Ureter (tissue), 1 donor: ENCODE measurements at places on chromosomes 16 and 17. TPM values are rescaled to one million over a fixed set of nuclear protein-coding genes. Genes with fewer than 3 reads are reported as not detected.

KCNJ2 gene
- 1.1 TPM for total RNA-seq

BORCS6 gene
- total RNA-seq: 7.1 TPM

ABCA10 gene
- 9.8 TPM for total RNA-seq

CCL1 gene
- not detected for total RNA-seq

CDRT15 gene
- not detected for total RNA-seq

GRCh38 chr17:9402590-9403199 lies 172.9 kb downstream of the STX8 start:
- no peak for DNase-seq

DNA sequence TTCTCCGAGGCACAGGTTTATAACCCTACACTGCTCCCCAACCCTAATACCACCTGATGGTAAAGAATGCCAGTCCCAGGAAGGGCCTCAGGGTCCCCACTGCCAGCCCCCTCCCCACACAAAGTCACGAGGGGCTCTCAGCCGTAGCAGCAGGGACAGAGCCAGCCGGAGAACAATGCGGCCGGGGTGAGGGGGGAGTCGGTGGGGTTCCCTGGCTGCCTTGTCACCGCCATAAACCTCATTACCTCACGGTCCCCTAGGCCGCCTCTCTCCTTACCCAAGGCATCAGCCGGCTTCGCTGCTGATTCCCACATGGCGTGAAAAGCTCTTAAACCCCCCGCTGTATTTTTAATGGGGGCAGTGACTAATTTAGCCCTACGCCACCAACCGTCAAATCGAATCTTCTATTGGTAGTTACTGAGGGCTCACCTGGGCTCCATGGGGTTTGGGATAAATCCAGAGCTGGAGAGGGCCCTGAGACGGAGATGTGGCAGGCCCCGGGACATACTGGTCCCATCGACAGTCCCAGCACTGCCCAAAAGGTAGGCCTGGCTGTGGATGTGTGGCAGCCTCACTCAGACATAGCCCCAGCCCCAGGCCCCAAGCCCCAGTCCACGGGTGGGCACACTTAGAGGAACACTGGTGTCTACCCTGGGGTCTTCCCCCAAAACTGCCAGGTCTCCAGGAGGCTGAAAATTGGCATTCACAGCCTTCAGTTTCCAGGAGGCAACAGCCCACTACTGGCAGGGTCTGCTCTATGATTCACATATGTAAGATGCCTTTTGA lies 115.3 kb downstream of the C16orf78 start:
- no peak for DNase-seq

DNA sequence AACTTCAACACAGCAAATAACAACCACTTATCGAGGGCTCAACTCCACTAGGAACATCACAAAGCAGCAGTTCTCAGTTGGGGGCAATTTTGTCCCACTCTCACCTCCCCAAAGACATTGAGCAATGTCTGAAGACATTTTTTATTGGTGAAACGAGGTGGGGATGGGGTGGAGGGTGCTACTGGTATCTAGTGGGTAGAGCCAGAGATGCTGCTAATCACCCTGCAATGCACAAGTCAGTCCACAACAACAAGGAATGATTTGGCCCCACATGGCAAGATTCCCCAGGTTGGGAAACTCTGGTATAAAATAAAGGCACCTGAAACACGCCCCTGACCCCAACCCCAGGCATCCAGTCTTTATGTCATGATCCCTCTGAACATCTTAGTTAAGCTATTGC lies 33.3 kb downstream of the TLE7 start:
- DNase-seq: no peak

DNA sequence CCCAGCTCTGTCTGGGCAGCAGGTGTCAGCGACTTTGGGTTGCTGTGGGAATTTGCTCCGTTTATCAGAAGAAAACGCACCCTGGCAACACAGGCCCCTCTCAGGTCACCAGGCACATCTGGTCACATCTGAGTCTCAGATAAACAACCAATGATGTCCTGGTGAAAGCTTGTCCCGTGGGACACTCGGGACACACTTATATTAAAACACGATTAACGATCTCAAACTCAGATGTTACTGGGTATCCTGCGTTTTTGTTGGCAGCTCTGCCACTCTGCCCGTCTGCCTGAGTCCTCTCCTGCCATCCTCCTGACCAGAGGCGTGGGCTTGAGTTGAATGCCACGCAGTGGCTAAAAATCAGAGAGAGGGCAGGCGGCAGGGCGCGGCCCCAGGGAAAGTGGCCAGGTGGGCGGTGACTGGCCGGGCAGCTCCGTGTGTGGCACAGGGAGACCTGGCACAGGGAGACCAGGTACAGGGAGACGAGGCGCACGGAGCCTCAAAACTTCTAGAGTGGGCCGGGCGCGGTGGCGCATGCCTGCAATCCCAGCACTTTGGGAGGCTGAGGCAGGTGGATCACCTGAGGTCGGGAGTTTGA lies 2.1 kb downstream of the SECTM1 start:
- DNase-seq: no peak

DNA sequence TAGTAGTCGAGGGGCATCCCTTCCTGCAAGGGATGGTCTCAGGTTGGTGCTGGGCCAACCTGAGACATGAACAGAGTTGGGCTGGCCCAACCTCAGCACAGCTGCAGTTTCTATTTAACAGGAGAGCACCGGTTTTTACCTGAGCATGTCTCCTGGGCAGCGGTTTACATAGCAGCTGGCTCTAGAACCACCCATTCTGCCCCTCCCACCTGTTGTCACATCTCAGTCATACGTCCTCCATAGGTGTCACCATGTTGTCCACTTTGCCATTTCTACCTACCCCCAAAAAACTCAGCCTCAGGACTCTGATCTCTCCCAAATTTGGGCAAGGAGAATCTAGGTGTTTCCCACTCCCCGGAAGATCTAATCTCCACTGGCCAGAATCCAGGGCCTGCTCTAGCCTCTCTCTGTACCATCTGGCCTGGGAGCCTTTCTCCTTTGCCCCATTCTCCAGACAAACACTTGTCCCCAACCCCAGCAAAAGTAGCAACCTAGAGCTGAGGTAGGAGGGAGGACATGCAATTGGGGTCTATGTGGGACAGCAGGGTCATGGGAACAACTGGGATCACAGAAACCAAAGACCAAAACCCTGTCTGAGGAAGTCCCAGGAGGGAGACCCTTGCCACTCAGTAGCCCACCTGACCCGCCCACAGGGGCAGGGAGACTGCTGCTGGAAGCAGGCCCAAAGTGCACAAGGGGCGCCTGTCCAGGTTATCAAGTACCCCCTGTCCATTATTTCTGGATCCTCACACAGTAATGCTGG lies 19.1 kb downstream of the ETV4 start:
- DNase-seq: no peak

DNA sequence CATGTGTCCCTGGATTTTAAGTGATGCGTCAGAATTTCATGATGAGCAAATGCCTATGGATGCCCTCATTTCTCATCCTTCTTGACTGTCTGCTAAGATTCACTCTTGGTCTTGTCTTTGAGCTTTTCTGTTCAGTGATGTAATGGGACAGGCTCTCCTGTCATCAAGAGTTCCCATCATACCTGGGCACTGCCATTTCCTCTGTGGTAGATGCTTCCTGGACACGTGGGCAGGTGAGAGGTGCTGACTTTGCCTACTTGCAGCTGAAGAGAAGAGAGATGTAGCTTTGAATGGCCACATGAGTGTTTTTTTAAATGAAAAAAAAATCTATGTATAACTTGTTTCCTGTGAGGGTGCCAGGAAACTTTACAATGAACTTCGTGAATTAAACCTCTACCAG lies 557.7 kb downstream of the MAF start:
- DNase-seq: no peak

DNA sequence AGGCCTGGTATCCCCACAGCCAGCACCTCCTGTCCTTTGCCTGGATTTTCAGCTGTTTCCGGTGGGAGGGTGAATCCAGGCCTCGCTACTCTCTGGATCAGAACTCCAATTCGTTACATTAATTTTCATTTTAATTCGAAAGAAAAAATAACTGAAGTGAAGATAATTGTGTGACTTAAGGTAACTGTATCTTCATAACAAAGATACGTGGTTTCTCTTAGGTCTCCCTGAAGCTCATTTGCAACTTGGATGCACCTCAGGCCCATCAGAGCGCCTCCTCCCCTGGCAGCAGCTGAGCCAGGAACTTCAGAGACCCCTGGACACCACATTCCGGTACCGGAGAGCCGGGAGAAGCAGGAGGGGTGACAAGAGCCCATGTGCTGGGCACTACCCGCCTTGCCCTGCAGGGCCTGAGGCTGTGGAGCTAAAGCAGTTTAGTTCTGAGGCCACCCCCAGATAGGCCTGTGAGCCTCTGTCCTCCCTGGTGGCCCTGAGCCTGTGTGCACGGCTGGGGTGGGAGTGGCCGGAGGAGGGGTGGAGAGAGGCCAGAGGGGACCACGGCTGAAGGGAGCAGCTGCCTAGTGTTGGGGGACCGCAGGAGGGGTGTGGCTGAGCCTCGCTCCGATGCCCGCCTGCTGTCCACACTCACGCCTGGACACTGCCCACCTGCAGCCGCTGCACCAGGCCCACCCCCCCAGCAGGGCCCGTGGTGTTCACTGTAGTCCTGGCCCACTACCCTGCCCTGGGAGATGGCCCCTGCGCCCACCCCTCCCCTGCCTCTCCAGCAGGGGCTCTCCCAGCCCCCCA lies 11.4 kb upstream of the DUS1L start:
- no peak for DNase-seq

GRCh38 chr16:58019866-58020538 lies 5.6 kb upstream of the MMP15 start:
- no peak for DNase-seq

DNA sequence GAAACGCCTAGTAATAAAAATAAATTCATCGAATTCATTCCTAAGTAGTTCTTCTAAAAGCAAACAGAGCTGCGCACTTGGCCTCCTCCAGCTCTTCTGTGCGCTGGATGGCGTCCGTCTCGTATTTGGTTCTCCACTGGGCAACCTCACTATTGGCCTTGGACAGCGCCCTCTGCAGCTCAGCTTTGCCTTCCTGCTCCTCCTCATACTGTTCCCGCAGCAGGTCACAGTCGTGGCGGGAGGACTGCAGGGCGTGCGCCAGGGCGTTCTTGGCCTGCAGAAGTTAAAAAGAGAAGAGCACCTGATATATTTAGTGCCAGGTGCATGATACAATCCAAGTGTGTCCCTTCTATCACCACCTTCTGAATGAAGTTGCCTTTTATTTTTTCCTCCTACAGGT lies 21.8 kb downstream of the MYH3 start:
- no peak for DNase-seq

DNA sequence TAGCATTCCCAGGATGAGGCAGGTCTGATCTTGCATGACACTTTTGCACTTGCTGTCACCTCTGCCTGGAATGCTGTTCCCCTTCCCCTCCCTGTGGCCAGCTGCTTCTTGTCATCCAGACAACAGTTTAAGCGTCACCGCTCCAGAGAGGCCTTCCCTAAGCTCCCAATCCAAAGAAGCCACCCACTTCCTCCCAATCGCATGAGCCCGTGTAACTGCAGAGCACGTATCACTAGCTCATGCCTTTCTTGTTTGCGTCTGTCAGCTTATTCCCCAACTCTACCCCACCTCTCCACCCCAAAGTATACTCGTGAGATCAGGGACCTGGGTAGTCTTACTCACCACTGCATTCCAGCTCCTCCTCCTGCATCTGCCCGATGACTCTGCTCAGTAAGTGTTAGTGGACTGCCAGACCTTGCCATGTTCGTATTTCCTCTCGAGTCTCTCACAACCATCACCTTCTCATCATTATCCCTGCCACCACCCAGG lies 92.8 kb downstream of the GAS7 start:
- no peak for DNase-seq

- DNase-seq: no peak
Measured at GRCh38 chr17:7459961-7460545, 15.2 kb downstream of the CHRNB1 start.

DNA sequence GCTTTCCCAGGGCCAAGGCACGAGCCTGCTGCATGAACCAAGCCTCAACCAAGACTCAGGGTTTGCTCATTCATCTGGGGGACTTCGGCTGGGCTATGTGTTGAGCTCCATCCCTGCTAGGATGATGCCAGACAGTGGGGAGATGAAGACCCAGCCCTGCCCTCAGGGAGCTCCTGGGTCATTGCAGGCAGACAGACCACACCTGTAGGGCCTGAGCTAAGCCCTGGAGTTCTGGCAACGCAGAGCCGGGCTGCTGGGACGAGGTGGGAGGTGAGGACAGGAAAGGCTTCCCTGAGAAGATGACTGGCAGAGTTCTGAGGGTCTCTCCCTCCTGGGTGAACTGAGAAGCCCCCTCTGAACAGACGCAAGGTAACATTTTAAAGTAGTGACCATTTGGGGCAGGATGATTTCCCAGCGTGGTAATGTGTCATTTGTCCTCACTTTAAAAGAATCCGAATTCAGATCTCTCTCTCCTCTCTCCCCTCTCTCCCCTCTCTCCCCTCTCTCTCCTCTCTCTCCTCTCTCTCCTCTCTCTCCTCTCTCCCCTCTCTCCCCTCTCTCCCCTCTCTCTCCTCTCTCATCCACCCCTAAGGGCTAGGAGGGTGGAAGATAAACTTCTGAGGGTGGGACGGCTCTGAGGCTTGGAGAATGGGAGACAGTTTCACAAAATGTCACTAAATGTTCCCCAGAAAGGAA lies 98.4 kb downstream of the MGAT5B start:
- DNase-seq: no peak

DNA sequence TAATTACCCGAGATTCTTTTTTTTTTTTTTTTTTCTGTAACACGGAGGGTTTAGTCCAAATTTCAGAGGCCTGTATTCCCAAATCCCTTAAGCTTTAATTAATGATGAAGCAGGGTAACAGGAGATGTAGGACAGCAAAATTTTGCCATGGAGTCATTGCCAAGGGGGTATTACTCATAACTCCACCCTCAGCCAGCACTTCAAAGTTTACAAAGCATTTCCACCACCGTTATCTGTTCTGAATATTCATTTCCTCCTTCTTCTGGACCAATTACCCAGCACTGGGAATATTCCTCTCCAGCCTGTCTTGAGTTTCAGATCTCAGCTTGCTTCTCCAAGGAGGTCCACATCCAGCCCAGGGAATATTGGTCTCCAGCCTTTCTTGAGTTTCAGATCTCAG lies 747.5 kb upstream of the EEF2KMT start:
- DNase-seq: no peak

DNA sequence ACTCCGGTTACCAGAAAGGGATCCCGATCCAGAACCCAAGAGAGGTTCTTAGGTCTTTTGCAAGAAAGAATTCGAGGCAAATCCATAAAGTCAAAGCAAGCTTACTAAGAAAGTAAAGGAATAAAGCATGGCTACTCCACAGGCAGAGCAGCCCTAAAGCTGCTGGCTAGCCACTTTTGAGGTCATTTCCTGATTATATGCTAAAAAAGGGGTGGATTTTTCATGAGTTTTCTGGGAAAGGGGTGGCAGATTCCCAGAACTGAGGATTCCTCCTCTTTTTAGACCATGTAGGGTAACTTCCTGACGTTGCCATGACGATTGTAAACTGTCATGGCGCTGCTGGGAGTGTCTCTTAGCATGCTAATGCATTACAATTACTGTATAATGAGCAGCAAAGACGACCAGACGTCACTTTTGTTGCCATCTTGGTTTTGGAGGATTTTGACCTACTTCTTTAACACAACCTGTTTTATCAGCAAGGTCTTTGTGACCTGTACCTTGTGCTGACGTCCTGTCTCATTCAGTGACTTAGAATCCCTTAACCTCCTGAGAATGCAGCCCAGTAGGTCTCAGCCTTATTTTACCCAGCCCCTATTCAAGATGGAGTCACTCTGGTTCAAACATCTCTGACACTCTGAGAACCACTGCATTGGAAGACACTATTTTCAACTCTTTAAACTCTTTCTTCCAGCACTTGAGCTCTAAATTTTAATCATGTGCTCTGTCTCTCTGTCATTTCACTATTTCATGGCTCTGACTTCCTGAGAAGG lies 203.6 kb upstream of the CACNG3 start:
- no peak for DNase-seq
